ENCODE measurements at places on chromosomes 6 and 20.

DNA sequence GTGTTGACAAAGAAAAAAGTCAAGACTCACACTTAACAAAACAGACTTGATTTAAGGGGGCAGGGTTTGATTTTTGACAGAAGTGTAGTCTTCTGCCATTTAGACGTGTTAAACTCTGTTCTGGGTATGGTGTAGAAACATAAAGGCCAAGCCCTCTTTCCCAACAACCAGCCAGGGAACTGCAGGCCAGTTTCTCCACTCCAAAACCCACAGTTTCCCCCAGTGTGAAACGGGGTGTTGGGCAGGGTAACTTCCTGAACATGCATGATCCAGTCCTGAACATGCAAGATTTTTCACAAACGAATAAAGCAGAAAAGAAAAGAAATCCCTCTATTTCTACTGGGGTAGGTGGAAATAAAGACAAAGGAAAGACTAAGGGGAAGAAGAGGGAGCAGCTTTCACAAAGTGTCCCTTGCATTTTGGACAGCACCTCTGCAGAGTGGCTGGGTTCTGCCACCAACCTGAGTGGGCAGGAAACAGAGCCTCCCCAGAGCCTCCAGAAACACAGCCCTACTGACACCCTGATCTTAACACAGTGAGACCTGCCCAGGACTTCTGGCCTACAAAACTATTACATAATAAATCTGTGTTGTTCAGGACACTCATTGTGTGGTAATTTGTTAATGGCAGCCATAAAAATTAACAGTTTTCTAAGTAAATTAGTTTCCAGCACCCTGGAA, 7.5 kb downstream of the APMAP start:
- DNase-seq, result no peak

DNA sequence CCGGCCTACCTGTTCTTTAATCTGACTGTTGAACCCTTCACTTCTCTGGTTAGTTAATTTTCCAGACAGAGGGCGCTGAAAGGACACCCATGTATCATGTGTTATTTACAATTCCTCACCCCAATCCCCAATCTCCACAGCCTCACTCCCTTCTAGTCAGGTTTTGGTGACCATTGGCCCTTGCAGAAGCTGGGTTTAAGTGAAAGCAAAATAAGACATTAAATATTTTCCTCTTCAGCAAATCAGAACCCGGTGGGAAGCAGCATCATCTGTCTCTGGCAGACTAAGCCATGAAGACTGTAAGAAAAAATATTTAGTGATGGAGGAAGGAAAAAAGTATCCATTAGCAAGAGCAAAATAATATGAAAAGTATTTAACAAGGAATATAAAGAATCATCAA, 9.4 kb upstream of the HLA-DQA1 start:
- DNase-seq, result peak; percentile 19

- no peak for DNase-seq
Measured at GRCh38 chr6:149364557-149364956, 35.5 kb upstream of the SUMO4 start.

GRCh38 chr6:3631877-3632276, 119.6 kb downstream of the PXDC1 start:
- no peak for DNase-seq

- no peak for DNase-seq
Measured at GRCh38 chr6:127515234-127515793, 3.8 kb downstream of the MTCL3 start.

GRCh38 chr6:121993362-121993761, 406.1 kb upstream of the HSF2 start:
- peak; percentile 5 for DNase-seq

DNA sequence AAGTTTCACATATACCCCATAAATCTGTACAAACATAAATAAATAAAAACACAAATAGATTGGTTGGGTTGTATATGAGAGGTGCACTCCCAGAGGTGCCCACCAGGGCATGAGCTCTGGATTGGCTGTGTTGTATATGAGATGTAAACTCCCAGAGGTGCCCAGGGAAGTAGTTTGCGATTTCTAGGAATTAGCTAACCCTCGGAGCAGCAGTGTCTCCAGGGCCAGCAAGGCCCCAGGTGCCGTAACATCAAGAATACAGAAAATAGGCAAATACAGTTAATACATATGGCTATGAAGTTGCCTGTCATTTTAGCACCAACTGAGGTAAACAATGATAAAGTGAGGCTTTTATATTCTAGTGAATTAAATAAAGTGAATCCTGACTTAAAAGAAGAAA, 5.4 kb upstream of the GINM1 start:
- no peak for DNase-seq

- DNase-seq, result peak; percentile 76
Measured at GRCh38 chr6:9515633-9516606, 899.0 kb downstream of the TFAP2A start.

DNA sequence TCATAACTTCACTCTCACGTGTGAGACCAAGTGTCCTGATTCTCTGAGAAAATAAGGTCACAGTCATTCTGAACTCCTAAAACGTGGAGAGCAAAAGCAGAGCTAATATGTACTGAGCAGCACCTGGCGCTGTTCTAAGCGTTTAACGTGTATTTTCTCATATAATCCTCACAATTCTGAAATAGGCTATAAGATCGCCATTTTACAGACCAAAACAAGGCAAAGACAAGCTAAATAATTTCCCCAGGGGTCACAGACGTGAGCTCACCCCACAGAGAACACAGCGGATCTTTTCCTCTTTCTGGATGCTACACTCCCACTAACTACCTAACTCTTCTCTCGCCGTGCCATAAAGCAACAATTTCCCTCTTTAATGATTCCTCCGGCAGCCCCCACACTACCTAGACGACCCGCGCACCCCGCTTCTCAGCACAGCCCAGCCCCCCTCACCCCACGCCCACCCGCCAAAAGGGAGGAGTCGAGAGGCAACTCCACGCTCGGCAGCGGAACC, 636 bp downstream of the SUPT3H start:
- no peak for DNase-seq

- DNase-seq, result no peak
Measured at GRCh38 chr6:167711211-167711610, 115.5 kb upstream of the AFDN start.

DNA sequence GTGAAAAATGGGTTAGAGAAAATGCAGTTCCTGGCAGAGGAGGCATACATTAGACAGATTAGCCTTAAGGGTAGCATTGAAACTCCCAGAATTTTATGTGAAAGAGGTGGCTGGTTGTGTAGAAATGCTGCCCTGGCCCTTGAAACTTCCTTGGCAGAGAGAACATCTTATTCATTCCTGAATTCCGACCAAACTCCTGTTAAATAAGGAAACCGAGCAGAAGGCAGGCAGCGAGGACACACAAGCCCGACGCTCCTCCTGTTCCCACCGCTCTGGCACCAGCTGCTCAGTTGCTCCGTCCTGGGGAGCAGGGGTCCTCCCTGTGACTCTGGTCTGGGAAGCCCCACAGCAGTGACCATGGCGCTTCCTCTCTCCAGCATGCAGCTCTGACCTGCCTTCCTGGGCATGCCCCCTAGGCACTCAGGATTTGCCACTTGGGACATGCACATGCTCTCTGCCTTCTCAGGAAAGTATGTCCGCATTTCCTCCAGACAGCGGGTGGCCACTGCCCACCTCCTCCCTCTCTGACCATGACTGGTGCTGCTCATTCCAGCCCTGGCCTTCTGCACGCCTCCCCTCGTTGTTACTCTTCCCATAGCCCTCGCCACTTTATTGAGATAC, 35.2 kb upstream of the CLDN20 start:
- DNase-seq, result no peak

GRCh38 chr6:157571269-157571668, 190.3 kb downstream of the ZDHHC14 start:
- no peak for DNase-seq

GRCh38 chr20:36845288-36845971, 30.5 kb upstream of the TLDC2 start:
- no peak for DNase-seq

DNA sequence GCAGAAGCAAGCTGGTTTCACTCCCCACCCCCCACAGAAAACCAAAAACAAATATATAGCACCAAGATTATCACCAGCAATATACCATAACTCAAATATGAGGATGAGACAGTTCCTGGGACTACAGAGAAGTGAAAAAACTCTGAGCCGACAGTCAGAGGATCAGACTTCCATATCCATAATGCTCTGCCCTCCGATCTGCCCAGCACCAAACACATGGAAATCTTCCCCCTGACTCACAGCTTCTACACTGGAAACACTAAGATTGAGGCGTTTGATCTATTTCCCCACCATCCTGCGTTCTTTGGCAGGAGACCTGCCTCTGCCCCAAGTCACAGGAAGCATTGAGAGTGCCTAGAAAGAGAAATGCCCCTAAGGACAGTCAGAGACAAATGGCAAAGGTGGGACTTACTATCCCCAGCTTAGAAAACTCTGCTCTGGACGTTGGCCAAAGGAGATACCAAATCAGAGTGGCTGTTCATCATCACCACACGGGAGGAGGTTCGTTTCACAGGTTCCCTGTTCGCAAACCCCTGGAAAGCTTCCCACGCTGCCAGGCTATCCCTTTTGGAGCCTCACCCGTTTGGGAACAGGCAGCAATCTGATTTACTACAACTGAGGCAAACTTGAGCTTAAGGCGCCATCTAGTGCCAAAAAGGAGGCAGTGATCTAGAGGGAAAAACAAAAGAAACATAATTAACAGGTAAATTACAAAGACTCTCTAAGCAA, 48.7 kb upstream of the SRSF6 start:
- peak; percentile 51 for DNase-seq

DNA sequence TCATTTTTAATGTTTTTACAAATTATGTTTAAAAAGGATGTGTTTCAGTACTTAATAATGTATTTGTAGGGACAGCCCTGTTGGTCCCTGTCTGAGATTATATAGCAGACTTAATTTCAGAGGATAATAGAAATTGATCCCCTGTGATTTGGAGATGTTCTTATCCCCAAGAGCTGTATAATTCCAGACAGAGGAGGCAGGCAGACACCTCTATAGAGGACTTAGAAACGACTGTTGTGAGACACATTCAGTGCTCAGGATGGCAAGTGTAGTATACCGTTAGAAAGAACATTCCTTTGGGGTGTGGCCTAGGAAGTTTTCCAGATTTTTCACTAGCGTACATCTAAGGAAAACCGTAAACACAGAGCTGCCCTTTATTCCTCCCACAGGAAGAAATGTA, 117.8 kb downstream of the MAP3K4 start:
- DNase-seq, result no peak

DNA sequence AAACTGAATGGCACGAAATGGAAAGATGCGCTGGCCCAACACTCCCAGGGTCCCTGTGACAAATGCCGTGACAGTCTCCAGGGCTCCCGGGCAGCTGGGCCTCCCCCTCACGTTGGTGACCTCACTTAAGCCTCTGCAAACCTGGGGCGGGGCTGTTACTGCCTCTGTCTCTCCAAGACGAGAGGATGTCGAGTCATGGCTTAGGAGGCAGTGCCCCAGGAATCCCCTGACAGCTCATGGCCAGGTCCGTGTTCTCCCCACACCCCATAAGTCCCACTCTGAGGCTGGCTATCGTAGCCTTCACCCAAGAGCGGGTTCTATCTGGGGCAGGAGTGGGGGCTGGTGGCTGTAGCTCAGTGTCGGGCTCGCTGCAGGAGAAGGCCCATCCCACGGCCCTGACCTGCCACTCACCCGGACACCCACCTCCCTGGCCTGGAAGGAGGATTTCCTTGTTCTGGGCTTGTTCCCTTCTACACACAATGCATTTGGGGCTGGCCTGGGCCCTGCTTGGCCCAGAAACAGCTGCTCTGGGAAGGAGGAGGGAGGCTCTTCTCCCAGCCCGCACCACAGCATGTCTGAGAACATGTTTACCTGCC, 5.6 kb upstream of the RPS21 start:
- DNase-seq, result peak; percentile 70

GRCh38 chr20:38272398-38272797, 11.9 kb upstream of the KIAA1755 start:
- peak; percentile 50 for DNase-seq

DNA sequence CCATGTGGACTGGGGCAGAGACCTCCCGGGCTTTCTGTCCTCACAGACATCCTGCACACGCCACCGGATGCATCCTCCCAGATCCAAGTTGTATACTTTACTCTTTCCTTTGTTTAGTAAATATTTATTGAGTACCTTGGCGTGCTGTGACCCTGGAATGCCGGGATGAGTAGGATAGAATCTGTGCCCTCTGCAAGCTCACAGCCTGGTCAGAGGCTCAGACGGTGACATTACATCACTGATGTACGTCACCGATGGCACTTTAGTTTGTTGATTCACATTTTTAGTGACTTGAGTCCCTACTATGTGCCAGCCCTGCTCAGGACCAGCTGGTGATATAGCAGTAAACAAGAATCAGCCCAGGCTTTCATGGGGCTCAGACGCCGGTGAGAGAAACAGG, 32.9 kb downstream of the SIRPA start:
- no peak for DNase-seq

GRCh38 chr6:168949981-168950857, 303.4 kb downstream of the THBS2 start:
- no peak for DNase-seq

DNA sequence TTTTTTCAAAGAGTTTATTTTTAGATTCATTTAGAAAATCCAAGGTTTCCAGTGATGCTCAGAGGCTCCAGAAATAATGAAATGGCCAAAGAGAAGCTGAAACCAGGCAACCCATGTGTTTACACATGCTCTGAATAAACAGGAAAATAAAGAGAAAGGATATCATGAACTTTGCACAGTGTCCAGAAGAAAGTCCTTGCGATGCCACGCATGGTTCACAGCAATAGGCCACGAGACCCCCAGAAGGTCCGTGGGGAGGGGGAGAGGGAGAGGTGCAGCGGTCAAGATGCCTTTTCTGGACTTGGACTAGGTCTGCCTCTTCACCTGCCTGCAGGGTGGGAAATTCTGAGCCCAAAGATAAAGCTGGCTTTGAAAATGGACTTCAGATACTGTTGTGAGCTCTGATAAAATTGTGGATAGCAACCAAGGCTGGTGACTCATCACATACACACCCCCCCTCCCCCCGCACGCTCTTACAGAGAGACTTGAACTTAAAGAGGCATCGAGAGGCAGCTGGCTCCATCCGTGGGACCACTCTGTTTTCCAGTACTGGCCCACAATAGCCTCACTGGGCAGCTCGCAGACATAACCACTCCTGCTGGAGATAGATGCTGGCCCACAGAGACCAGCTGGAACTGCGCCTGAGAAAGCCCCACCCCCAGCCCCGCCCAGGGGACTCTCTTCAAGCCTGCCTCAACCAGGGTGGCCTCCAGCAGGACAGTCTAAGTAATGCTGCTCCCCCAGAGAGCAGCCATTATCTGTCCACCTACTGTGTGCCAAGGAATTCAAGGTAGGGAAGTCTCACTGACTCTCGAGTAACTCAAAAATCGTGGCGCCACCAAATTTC, 21.2 kb upstream of the NFATC2 start:
- DNase-seq, result peak; percentile 86

DNA sequence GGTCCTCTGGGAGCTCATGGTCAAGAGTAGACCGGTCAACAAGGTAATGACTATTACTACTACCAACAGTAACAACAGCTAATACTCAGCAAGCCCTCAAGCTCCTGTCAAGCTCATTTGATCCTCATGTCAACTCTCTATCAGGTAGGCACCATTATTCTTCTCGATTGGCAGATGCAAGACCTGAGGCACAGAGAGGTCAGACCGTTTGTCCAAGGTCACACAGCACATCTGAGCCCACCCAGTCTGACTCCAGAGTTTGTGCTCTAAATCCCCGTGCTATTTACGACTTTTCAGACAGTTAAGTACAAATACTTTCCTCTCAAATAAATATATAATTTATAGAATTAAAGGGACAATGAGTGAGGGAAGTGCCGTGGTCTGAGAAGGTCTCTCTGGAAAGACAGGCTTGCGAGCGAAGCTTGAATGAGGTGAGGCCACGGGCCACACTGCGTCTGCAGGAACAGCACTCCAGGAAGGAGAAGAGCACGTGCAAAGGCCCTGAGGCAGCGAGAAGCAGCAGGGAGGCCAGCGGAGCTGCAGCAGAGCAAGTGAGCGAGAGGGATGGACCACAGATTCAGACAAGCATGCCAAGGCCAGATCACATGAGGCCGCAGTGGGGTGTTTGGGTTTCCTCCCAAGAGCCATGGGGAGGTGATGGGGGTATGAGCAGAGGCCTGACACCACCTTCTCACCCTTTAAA, 117.3 kb downstream of the PREX1 start:
- no peak for DNase-seq
